Ovary (tissue), 10 donors: ENCODE measurements at places on chromosomes 3 and 15.
A peak's percentile ranks its signal among the peaks of the same experiment; 100 is the strongest.

- no peak overlapping the region for H3K4me3 ChIP-seq
- H3K4me1 ChIP-seq: no peaks in the 10 kb centered on the region
- H3K27ac ChIP-seq: no peak overlapping the region
- H3K36me3 ChIP-seq: no peaks in the 10 kb centered on the region
- H3K27me3 ChIP-seq: no peaks in the 10 kb centered on the region
These were observed 165.2 kb upstream of the THBS1 start for GRCh38 chr15:39415634-39416033.

- no peak overlapping the region for H3K4me3 ChIP-seq
- no peaks in the 10 kb centered on the region for H3K27me3 ChIP-seq
- H3K36me3 ChIP-seq: no peaks in the 10 kb centered on the region
- H3K4me1 ChIP-seq: no peaks in the 10 kb centered on the region
- no peak overlapping the region for H3K27ac ChIP-seq
These were observed 109.7 kb downstream of the POLQ start for GRCh38 chr3:121436074-121436473.

DNA sequence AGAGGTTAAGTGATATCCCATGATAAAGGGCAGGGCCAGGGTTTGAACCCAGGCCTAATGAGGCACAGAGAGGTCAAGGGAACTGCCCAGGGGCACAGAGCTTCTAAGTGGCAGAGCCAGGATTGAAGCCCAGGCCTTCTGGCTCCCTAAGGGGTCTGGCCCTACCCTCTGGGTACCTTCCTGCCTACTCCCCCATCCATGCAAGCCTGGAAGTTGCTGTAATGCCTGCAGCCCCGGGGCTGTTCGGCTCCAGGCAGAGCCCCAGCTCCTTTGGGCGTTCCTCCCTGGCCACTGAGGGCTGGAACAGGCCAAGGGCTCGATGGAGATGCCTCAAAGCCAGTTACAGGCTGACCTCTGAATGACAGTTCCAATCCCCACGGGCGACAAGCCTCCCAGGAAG, 4.5 kb downstream of the GRIP2 start:
- no peak overlapping the region for H3K4me3 ChIP-seq
- peaks cover 14% of the 10 kb centered on the region for H3K4me1 ChIP-seq
- no peak for DNase-seq
- no peaks in the 10 kb centered on the region for H3K36me3 ChIP-seq
- H3K27me3 ChIP-seq: no peaks in the 10 kb centered on the region
- no peak overlapping the region for H3K27ac ChIP-seq

DNA sequence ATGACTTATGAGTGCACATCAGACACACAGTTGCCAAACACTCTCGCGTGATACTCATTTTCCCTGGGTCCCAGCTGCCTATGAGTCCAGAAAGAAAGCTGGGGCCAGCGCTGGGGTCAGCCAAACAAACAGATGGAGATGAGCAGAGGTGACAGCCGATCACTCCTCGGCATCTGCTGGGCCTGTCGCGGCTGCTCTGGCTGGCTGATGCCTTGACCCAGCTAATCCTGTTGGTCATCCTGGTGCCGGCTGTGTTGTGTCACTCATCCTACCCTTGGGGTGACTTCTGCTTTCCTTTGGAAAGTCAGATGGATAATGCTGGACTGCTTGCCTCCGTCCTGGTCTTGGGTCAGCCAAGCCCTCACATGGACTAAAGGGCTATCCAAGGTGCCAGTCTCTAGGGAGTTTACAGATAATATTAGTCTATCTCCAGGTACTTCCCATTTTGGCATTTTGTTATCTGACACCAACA, 105.3 kb upstream of the PDZRN3 start:
- H3K4me1 ChIP-seq: peaks cover 2% of the 10 kb centered on the region
- H3K27ac ChIP-seq: no peak overlapping the region
- H3K36me3 ChIP-seq: no peaks in the 10 kb centered on the region
- no peak overlapping the region for H3K4me3 ChIP-seq

GRCh38 chr3:132694991-132695390, 27.2 kb downstream of the NPHP3 start:
- no peak for DNase-seq
- H3K36me3 ChIP-seq: no peaks in the 10 kb centered on the region
- no peak overlapping the region for H3K4me3 ChIP-seq
- no peak overlapping the region for H3K27ac ChIP-seq
- H3K27me3 ChIP-seq: no peaks in the 10 kb centered on the region

DNA sequence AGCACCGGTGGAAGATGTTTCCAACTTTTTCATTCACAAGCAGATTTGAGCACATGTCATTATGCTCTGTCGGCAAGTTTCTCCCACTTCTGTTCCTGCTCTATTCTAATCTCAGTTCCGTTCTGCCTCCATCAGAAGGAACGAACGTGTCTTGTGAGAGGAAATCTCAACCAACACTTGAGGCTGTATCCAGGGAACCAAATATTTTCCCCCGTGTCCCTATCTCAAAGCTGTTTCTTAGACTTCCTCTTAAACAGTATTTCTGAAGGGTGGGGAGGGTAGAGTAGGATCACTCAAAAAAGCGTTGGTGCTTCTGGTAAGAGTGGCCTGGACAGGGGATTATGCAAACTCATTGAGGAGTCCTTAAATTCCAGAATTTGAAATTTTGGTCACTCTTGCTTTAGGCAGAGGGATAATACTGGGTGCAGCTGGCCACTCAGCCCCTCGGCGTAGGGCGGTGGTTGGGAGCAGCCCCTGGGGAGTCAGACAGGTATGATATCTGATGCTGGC, 54.9 kb downstream of the FRMD4B start:
- H3K4me3 ChIP-seq: no peak overlapping the region
- H3K4me1 ChIP-seq: peaks cover 2% of the 10 kb centered on the region
- DNase-seq: no peak
- H3K27ac ChIP-seq: no peak overlapping the region
- H3K27me3 ChIP-seq: no peaks in the 10 kb centered on the region
- no peaks in the 10 kb centered on the region for H3K36me3 ChIP-seq

GRCh38 chr3:129001101-129001805, at the start of gene EFCC1:
TSS of gene EFCC1 (plus strand) at chr3:129001304. CDS start at chr3:129001629, 325 bp downstream.
- H3K27me3 ChIP-seq: no peaks in the 10 kb centered on the region
- H3K27ac ChIP-seq: peak within 1 kb of the TSS; percentile 52
- H3K36me3 ChIP-seq: no peaks in the 10 kb centered on the region
- peak within 1 kb of the TSS; percentile 32 for H3K4me3 ChIP-seq

DNA sequence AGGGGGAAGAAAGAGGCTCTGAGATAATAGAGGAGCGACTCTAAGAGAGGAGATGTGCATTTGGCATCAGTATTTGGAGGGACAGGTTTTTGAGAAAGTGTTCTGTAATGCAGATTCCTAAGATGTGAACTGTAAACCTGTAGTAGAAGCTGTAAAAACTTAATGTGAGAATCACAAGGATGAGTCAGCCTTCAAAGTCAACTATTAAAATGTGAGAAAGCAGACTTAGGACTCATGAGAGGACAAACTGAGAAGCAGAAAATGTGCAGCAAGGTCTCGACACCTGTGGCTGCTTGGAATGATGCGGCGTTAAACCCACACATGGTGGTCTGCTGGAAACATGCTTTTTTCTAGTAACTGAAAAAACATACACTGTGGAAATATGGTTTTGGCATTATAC, 36.0 kb downstream of the USP13 start:
- no peak overlapping the region for H3K4me3 ChIP-seq
- H3K27me3 ChIP-seq: no peaks in the 10 kb centered on the region
- no peak overlapping the region for H3K27ac ChIP-seq
- H3K4me1 ChIP-seq: peaks cover 7% of the 10 kb centered on the region

DNA sequence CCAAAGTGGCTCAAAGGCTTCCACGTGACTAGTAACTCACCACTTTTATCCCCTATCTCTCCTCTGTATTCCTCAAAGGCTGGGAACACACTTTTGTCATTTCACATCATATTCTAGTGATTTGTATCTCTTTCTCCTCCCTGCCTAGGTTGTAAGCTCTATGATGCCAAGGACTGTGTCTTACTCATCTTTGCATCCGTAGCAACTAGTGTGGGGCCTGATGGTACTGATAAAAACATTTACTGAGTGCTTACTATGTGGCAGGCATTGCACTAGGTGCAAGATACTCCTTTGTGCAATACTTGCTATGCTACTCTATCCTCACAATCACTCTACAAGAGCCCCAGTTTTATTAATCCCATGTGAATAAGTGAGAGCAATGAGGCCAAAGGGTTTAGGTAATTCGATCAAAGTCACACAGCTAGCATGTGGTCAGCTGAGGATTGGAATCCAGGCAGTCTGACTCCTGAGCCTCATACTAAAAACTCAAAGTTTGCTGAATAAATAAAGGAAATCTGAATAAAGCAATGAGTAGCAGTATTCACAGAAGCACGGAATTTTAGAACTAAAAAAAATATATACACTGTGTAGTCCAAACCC, 342.6 kb upstream of the ICE2 start:
- no peak overlapping the region for H3K27ac ChIP-seq
- no peak for DNase-seq
- no peaks in the 10 kb centered on the region for H3K27me3 ChIP-seq
- H3K4me1 ChIP-seq: peaks cover 4% of the 10 kb centered on the region
- no peaks in the 10 kb centered on the region for H3K36me3 ChIP-seq
- no peak overlapping the region for H3K4me3 ChIP-seq

DNA sequence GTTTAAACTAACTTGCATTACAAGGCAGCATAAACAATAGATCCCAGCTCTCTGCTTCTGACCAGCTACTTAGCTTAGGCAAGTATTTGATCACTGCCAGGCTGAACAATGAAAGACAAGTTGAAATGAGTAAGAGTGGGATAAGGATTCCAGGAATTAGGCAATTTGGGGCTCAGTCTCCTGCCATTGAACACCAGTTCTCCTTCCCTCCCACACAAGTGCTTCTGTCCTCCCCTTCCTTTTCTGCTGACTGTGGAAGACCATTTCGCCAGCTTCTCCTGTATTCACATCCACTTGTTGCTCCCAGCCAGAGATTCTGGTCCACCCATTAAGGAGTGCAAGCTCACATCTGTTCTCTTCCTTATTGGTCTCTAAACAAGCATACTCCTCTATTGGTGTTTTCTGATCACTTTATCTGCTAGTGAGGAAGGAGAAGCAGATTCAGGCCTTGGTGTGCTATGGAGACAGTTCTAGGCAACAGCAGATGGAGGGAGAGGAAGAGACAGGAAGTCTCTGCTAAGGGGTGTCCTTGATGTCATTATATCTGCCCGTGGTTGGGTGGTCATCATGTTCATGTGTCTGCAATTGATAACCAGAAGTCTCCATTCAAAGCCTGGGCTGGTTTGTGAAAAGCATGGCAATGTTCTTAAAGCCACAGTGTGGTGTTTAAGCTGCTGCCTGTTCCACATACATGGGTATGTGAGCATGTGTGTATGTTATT, 121.5 kb downstream of the PLCL2 start:
- H3K36me3 ChIP-seq: no peaks in the 10 kb centered on the region
- H3K4me3 ChIP-seq: no peak overlapping the region
- no peaks in the 10 kb centered on the region for H3K27me3 ChIP-seq
- DNase-seq: no peak

DNA sequence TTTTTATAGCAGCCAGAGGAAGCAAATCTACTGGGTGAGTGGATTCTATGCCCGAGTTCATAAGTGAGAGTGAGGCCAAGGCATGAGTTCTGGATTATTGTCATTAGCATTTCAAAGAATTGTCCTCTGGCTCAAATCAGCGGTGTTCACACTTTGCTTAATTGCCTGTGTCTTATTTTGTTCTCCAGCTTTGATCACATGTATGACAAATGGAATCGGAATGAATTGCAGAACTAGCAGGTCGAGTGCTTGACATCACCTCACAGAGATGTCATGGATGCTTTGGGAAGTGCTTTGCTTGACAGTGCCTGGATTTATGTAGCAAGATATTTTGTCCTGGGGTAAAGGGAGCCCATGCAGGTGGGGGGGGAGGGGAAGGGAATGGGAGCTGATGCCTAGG, 68.0 kb downstream of the SH3GL3 start:
- H3K36me3 ChIP-seq: no peaks in the 10 kb centered on the region
- no peak for DNase-seq
- no peaks in the 10 kb centered on the region for H3K4me1 ChIP-seq
- no peak overlapping the region for H3K27ac ChIP-seq

DNA sequence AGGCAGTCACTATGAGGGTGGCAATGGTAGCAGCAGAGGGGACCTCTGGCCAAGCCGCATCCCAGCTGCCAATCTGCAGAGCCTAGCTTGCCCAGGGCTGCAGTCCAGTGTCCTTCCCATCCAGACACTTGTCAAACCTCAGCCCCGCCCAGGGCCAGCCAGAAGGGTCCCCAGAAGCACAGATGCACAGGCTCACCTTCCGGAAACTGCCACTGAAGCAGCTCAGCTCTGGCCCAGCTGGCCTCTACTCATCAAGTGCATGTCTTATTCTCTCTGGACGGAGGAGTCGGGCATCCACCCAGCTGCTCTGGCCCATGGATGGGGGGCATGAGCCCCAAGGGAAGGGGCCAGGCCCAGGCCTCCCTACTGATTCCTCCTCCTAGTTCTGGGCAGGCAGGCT, 69.2 kb downstream of the DNAJB8 start:
- H3K4me3 ChIP-seq: no peak overlapping the region
- DNase-seq: no peak
- H3K27ac ChIP-seq: no peak overlapping the region
- no peaks in the 10 kb centered on the region for H3K36me3 ChIP-seq
- H3K4me1 ChIP-seq: no peaks in the 10 kb centered on the region
- no peaks in the 10 kb centered on the region for H3K27me3 ChIP-seq

DNA sequence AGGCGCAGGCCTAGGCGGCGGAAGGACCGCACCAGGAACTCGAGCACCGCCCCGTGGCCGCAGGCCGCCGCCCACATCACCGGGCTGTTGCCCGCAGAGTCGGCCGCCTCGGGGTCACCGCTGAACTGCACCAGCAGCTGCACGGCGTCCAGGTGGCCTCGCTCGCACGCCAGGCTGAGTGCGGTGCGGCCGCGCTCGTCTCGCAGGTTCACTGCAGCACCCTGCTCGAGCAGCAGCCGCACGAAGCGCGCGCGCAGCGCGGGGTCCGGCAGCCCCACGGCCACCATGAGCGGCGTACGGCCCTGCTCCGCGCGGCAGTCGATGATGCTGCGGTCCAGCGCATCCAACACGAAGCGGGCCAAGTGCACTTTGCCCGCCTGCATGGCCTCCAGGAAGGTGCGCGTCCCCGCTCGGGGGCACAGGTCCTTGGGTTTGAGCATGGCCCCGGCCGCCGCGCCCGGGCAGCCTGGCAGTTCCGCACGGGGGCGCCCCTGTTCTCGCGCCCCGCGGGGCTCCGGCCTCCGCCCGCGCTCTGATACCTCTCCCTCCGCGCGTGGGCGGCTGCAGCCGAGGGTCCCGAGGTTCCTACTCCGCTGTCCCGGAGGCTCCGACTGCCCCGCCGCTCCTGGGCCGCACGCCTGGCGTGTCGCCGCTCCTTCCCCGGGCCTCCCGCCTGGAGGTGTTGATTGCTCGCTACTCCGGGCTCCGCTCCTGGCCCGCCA, 556 bp downstream of the ANKRD63 start:
- H3K27ac ChIP-seq: no peak overlapping the region
- peak overlapping the region; percentile 27 for H3K4me3 ChIP-seq
- no peak for DNase-seq
- H3K36me3 ChIP-seq: no peaks in the 10 kb centered on the region
- H3K4me1 ChIP-seq: peaks cover 9% of the 10 kb centered on the region
- peaks cover 9% of the 10 kb centered on the region for H3K27me3 ChIP-seq

- no peak overlapping the region for H3K4me3 ChIP-seq
- DNase-seq: no peak
These were observed 7.1 kb upstream of the AADAC start for GRCh38 chr3:151806838-151807237.

- no peak overlapping the region for H3K27ac ChIP-seq
- no peaks in the 10 kb centered on the region for H3K36me3 ChIP-seq
- H3K4me1 ChIP-seq: peaks cover 15% of the 10 kb centered on the region
- no peak for DNase-seq
These were observed 465.8 kb downstream of the FOXP1 start for GRCh38 chr3:71117572-71118247.
